Gastroesophageal sphincter (tissue), 4 donors: ENCODE measurements at places on chromosomes 2 and 18. TPM values are rescaled to one million over a fixed set of nuclear protein-coding genes. Genes with fewer than 3 reads are reported as not detected.
A peak's percentile ranks its signal among the peaks of the same experiment; 100 is the strongest.

FTCDNL1 gene
- total RNA-seq = 1.4 TPM

NEU2 gene
- total RNA-seq = not detected

THADA gene
- 34.4 TPM for total RNA-seq

LCT gene
- not detected for total RNA-seq

SLC25A52 gene
- total RNA-seq = 0.23 TPM

CD8A gene
- total RNA-seq = 1.8 TPM

PAX8 gene
- 1.1 TPM for total RNA-seq

MARCO gene
- total RNA-seq = 56.1 TPM

SP140L gene
- total RNA-seq = 6.1 TPM

DSC2 gene
- 4.0 TPM for total RNA-seq

C2orf66 gene
- 0.13 TPM for total RNA-seq

MZT2B gene
- total RNA-seq = 144 TPM

MAP3K19 gene
- total RNA-seq = not detected

- H3K27ac ChIP-seq = no peak overlapping the region
- H3K36me3 ChIP-seq = no peaks in the 10 kb centered on the region
- no peak for ATAC-seq
- H3K27me3 ChIP-seq = peaks cover 17% of the 10 kb centered on the region
- peak overlapping the region; percentile 15 for H3K4me3 ChIP-seq
Observed at GRCh38 chr2:206212673-206213513, 53.2 kb downstream of the EEF1B2 start.

- ATAC-seq = no peak
- H3K27ac ChIP-seq = no peak overlapping the region
- H3K4me3 ChIP-seq = no peak overlapping the region
- H3K36me3 ChIP-seq = no peaks in the 10 kb centered on the region
Observed at GRCh38 chr2:96342085-96342484, 6.5 kb downstream of the NCAPH start.

DNA sequence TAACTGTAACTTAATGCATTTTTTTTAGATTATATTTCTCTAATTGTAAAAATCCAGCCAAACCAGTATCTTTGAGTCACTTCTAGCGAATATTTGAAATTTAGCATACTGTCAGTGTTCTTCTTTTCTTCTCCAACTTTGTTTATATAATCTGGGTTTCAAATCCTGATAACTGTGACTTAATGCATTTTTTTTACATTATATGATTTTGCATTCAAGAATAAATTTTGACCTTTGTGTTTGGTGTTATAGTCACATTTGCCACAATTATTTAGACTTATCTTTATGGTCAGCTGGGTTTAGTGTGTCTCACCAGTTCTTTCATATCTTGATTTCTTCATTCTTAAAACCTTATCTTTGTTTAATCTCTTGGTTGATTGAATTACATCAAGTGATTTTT is 345.7 kb downstream of the SLC4A3 start:
- H3K27me3 ChIP-seq = no peaks in the 10 kb centered on the region
- no peaks in the 10 kb centered on the region for H3K4me1 ChIP-seq
- no peaks in the 10 kb centered on the region for H3K36me3 ChIP-seq
- no peak overlapping the region for H3K27ac ChIP-seq
- H3K4me3 ChIP-seq = no peak overlapping the region

DNA sequence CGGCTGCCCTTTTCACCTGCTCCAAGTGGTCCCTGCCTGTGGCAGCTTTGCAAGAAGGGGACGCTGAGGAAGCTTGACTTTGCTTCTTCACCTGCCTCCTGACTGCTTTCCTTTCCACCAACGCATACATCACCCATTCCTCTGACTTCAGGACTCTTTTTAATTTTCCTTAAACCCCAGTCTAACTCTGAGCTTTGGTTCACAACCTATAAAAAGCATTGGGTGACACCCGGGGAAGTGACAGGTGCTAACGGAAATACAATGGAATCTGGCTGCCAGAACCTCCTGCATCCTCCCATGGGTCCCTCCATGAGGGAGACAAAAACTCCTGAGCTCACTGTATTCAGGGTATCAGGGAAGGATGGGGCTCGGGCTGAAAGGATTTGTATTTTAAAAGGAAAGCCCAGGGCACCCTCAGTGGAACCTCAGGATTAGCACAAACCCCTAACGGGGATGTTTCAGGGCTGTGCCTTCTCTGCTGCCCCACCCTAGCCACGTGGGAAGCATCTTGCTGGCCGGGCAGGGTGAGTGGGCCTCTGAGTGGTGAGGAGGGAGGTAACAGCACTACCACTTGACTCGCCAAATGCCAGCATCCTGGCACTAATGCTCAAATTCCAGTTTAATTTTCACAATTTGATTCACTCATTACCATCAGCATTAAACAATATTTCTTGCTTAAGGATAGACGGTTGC is 284.8 kb downstream of the CELF4 start:
- H3K27ac ChIP-seq = no peak overlapping the region
- H3K36me3 ChIP-seq = no peaks in the 10 kb centered on the region
- ATAC-seq = no peak
- H3K4me3 ChIP-seq = no peak overlapping the region

- H3K4me3 ChIP-seq = no peak overlapping the region
- peaks cover 18% of the 10 kb centered on the region for H3K4me1 ChIP-seq
- no peak overlapping the region for H3K27ac ChIP-seq
- H3K27me3 ChIP-seq = peaks cover 78% of the 10 kb centered on the region
Observed at GRCh38 chr2:236158969-236159777, 9.0 kb downstream of the GBX2 start.

GRCh38 chr2:240362826-240363745 is 72.4 kb upstream of the GPC1 start:
- no peaks in the 10 kb centered on the region for H3K4me1 ChIP-seq
- no peaks in the 10 kb centered on the region for H3K27me3 ChIP-seq
- H3K4me3 ChIP-seq = no peak overlapping the region
- no peaks in the 10 kb centered on the region for H3K36me3 ChIP-seq
- ATAC-seq = no peak

DNA sequence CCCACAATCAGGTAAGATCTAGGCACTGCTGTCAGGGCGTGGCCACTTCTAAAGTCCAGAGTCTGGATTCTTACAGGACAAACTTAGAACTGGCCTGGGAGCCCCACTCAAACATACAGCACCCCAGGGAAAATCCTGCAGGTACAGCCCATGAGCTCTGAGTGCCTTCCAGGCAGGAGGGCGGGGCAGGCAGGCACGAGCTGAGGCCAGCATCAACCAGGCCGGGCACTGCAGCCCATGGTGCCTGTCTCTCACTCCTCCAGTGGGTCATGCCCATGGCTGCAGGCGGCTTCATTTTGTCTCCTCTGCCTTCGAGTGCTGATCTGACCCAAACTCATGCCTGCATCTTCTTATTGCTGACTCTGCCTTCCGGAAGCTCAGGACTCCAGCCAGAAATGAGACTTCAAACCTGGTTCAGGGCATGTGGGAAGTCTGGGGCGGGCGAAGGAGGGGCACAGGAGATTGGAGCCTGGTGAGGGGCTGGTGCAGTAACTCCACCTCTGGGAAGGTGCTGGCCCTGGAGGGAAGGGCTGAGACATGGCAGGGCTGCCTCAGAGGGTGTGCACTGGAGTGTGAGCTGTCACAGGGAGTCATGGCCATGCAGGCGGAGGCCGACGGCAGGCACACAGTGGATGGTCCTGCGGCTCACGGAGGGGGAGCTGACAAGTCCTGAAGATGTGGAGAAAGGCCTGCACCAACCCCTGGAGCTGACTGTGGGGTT is 40.5 kb downstream of the HS6ST1 start:
- no peak for ATAC-seq
- H3K27me3 ChIP-seq = no peaks in the 10 kb centered on the region
- no peak overlapping the region for H3K4me3 ChIP-seq

DNA sequence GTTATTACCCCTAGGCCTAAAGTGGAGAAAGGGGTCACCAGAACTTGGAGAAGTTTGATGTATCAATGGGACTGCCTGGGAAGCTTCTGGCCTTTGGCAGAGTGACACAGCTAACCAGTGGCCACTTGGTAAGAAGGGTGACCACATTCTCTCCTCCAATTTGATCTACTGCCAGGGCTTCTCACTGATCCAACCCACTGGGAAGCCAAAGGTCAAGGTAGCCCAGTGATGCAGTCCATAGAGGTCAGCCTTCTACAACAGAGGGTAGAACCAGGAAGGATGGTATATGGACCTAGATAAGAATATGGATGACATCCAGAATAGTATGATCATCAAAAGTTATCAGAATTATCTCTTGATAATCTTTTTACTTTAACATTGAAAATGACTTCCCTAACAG is 493.6 kb downstream of the NYAP2 start:
- no peaks in the 10 kb centered on the region for H3K36me3 ChIP-seq
- H3K27ac ChIP-seq = no peak overlapping the region
- no peaks in the 10 kb centered on the region for H3K27me3 ChIP-seq
- H3K4me1 ChIP-seq = peaks cover 9% of the 10 kb centered on the region

DNA sequence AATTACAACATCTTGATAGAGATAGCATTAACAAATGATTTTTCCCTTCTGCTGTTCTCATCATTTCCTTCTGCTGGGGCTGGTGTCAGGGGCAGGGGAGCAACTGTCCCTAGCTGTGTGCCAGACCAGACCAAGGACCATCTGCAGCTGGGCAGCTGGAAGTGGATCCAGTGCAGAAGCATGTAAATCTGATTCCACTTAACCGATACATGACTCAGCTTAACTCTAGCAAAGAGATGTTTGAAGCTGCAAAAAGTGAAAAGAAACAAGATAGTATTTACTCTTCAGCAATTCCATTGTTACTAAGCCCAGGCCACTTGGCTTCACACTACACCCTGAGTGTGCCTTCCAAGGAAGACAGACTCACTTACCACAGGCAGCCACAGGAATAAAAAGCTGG is 151.1 kb downstream of the GALNT1 start:
- ATAC-seq = no peak
- H3K4me1 ChIP-seq = no peaks in the 10 kb centered on the region
- H3K27me3 ChIP-seq = no peaks in the 10 kb centered on the region

DNA sequence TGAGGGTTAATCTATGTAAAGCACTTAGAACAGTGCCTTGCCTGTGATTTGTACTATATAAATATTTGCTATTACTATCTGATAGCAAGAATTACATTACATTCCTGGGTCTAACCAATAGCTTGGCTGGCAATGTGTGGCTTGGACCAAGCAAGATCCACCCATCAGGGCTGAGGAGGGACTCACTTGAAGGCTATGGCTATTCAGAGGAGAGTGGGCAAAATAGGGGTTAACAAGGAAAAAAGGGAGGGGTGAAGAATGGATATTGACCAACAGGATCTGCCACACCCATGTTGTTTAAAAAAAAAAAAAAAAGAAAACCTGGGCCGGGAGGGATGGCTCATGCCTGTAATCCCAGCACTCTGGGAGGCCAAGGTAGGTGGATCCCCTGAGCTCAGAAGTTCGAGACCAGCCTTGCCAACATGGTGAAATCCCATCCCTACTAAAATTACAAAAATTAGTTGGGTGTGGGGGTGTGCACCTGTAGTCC is 20.0 kb upstream of the TMBIM1 start:
- no peak overlapping the region for H3K4me3 ChIP-seq
- no peaks in the 10 kb centered on the region for H3K36me3 ChIP-seq
- no peak overlapping the region for H3K27ac ChIP-seq
- no peak for ATAC-seq

- peaks cover 44% of the 10 kb centered on the region for H3K27me3 ChIP-seq
- H3K4me1 ChIP-seq = peaks cover 2% of the 10 kb centered on the region
- no peaks in the 10 kb centered on the region for H3K36me3 ChIP-seq
- no peak for ATAC-seq
- H3K27ac ChIP-seq = peak overlapping the region; percentile 94
Observed at GRCh38 chr2:120737340-120738101, 1.9 kb downstream of the GLI2 start.

GRCh38 chr2:141075753-141076152 is 1055.1 kb downstream of the LRP1B start:
- H3K27ac ChIP-seq = no peak overlapping the region
- no peaks in the 10 kb centered on the region for H3K4me1 ChIP-seq
- ATAC-seq = no peak
- H3K36me3 ChIP-seq = no peaks in the 10 kb centered on the region

DNA sequence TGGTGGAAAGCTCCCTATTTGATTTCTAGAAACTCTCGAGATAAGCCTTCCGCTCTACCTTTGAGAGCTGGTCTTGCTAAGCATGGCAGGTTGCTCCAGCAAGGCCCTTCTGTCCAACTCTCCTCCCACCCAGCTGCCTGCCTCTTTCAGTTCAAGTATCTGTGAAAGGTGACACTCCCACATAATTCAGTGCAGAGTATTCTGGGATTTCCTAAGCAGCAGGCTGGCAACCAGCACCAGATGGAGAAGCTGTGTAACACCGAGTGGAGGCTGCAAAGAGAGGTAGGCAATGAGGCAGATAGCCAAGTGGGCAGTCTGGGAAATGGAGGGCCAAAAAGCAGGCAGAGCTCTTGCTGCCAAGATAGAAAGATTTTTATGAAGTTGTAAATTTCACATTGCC is 88.4 kb upstream of the CAVIN2 start:
- no peaks in the 10 kb centered on the region for H3K4me1 ChIP-seq
- H3K27ac ChIP-seq = no peak overlapping the region
- H3K27me3 ChIP-seq = no peaks in the 10 kb centered on the region
- H3K4me3 ChIP-seq = no peak overlapping the region
- no peaks in the 10 kb centered on the region for H3K36me3 ChIP-seq

- no peaks in the 10 kb centered on the region for H3K4me1 ChIP-seq
- no peaks in the 10 kb centered on the region for H3K27me3 ChIP-seq
- H3K27ac ChIP-seq = no peak overlapping the region
- no peak overlapping the region for H3K4me3 ChIP-seq
- ATAC-seq = no peak
Observed at GRCh38 chr2:145096582-145096981, 576.7 kb upstream of the ZEB2 start.

- H3K27ac ChIP-seq = no peak overlapping the region
- H3K4me1 ChIP-seq = no peaks in the 10 kb centered on the region
- H3K4me3 ChIP-seq = peak overlapping the region; percentile 17
- no peaks in the 10 kb centered on the region for H3K36me3 ChIP-seq
- H3K27me3 ChIP-seq = peaks cover 77% of the 10 kb centered on the region
Observed at GRCh38 chr18:77248873-77249568, 627 bp upstream of the GALR1 start.

- no peaks in the 10 kb centered on the region for H3K36me3 ChIP-seq
- H3K4me1 ChIP-seq = no peaks in the 10 kb centered on the region
- no peak for ATAC-seq
- H3K4me3 ChIP-seq = no peak overlapping the region
- no peak overlapping the region for H3K27ac ChIP-seq
Observed at GRCh38 chr18:3554091-3554601, 104.2 kb downstream of the TGIF1 start.

DNA sequence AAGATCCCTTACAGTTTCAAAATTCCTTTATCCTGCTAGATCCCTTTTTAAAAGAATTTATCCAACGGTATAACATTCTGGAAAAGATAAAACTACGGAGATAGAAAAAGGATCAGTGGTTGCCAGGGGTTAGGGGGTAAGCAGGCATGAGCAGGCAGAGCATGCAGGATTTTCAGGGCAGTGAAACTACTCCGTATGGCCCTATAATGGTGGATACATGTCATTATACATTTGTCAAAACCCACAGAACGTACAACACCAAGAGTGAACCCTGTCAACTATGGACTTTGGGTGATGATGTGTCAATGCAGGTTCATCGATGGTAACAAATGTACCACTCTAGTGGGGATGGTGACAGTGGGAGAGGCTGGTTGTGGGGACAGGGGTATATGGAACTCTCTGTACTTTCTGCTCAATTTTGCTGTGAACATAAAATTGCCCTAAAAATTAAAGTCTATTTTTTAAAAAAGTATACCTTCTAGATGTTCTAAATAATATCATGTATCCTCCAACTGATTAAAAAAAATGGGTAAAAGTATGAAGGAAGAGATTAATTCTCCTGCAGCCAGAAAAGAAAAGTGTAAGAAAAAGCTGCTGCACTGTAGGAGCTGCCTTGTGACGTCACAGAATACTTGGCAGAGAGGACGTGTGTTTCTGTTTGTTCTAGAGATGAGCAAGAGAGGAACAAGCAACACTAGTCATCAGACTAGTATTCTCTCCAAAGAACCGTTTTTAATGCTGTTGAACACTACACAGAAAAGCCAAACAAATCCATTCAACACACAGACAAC is 23.6 kb downstream of the ANKRD44 start:
- peaks cover 26% of the 10 kb centered on the region for H3K4me1 ChIP-seq
- peak overlapping the region; percentile 68 for H3K27ac ChIP-seq
- no peaks in the 10 kb centered on the region for H3K36me3 ChIP-seq
- H3K4me3 ChIP-seq = no peak overlapping the region
